AG08395 (cell line): ENCODE measurements at places on chromosomes 3 and 15.

- DNase-seq = peak; percentile 71
Observed at GRCh38 chr3:17841190-17841828, 98.9 kb upstream of the TBC1D5 start.

DNA sequence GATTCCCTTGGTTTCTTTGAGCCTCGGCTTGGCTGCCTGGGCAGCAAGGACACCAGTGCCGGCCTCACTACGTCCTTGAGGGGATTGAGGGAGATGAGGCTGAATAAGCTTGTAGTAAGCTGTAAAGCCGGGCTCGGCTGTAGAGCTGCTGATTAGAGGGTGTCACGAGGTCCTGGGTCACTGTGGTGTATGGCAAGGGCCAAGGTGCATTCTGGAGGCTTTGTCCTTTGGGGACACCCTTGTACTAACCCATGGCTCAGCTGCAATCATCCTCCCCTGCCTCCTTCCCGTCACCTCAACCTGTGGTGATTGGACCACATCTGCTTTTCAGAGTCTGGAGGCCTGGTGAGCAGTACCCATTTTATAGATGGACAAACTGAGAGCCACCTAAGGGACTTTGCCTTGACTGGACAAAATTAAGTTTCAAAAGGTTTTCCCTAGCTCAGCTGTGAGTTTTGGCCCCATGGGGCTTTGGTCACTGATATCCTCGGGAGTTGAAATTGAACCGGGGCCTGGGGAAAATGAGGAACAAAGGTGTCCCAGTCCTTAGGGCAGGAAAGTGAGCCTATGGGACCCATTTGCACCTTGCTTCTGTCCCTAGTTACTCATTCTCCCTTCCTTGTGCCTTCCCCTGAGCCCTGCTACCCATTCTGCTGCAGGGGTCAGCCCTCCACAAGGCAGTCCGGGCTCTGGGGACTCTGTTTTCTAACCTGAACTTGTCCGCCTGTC lies 2.4 kb downstream of the SLC6A6 start:
- DNase-seq = no peak

DNA sequence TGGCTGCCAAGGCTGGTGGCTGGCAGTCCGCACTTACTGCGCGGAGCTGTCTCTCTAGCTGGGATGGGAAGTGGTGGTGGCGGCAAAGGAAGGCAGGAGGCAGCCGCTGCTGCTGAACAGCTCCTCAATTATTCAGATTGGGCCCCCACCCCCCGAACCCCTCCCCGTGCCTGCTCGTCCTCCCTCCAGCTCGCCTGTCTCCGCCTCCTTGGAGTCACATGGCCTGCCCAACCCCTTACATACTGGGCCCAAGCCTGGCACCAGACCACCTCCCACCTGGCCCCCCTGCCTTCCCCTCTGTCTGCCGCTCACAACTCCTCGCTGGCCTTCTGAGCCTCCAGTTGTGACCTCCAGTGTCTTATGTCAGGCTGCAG lies at the start of gene SLC7A14:
Gene SLC7A14 (minus strand): TSS at position 139 of the 374 bp plus-strand sequence. CDS start 59,139 bp downstream, outside the sequence.
- DNase-seq = peak; percentile 11

DNA sequence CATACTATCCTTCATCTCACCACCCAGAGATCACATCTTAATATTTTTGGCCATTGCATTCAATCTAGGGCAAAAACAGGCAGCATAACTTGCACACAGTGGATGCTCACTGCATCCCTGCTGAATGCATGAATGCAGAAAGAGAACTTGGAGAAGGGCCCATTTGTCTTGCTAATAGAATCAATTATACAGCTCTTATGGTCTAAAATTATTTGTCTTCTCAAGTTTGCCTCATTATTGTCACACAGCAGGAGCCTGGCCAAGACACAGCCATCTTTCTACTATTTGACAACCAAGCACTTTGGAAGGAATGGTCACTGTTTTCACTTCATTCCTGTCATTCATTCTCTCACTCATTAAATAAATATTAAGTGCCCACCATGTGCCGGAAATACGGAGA lies 1.2 kb upstream of the ARHGEF26 start:
- DNase-seq = no peak

DNA sequence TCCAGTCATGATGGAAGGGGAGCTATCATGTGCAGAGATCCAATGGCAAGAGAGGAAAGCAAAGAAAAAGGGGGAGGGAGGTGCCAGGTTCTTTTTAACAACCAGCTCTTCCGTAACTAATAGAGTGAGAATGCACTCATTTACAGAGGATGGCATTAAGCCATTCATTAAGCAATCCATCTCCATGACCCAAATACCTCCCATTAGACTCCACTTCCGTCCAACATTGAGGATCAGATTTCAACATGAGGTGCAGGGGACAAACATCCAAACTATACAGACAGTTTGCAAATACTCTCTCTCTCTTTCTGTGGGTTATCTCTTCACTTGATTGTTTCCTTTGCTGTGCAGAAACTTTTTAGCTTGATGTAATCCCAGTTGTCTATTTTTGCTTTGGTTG lies 21.2 kb downstream of the ZDHHC23 start:
- no peak for DNase-seq

DNA sequence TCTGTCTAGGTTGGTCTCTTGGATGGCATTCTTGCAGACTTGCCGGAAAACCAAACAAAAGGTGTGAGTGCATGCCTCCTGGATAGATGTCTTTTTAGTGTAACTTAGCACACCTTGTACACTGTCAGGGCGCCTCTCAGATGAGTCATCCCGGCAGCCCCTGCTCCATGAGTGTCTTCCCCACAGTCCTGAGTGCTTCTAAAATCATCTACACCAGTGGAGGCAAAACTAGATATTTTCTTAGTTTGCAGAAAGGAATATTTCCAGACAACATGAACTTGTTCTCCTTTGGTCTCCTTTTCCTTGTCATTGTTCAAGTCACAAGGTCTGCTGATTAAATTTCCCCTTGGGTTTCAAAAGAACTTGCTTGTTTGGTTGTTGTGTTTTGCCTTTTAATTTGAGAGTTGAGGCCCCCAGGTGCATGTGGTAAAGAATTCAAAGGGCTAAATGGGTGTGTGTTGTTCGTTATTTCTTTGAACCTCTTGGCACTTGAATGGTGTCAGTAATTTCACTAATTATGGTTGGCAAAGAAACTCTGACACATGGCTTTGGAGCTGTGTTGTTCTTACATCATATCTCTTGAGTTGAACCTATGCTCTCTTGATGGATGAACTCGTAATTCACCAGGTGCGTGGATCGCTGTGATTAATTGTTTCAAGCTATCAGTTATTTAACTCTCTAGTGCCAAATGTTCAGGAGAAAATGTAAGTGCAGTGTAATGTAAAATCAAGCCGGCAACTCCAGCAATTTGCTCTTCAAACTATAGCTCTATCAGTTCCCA lies 98.2 kb downstream of the IGF1R start:
- no peak for DNase-seq

GRCh38 chr3:137687181-137687879 lies 76.8 kb upstream of the SOX14 start:
- DNase-seq = no peak

DNA sequence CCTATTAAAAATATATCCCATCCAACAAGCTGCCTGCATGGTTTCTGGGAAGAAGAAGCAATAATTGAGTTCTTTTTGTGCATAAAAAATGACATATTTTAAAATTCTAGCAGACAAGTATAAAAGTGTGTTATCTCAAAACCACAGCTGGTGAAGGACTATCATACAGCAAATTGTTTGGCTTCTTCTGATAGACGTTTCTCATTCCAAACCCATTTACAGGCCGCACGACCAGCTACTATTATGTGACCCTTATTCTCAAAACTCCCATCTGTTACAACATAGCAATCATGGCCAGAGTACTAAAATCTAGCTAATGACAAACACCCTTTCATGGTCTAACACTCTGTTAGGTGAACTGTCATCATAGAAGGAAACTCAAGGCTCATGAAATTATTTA lies 21.7 kb downstream of the ETFA start:
- no peak for DNase-seq
